ENCODE measurements at places on chromosomes 4 and X.

- no peak for DNase-seq
Observed at GRCh38 chr4:9921326-9921725, 100.0 kb downstream of the SLC2A9 start.

GRCh38 chrX:152817078-152817764 is 13.3 kb downstream of the CETN2 start:
- DNase-seq = peak; percentile 65

DNA sequence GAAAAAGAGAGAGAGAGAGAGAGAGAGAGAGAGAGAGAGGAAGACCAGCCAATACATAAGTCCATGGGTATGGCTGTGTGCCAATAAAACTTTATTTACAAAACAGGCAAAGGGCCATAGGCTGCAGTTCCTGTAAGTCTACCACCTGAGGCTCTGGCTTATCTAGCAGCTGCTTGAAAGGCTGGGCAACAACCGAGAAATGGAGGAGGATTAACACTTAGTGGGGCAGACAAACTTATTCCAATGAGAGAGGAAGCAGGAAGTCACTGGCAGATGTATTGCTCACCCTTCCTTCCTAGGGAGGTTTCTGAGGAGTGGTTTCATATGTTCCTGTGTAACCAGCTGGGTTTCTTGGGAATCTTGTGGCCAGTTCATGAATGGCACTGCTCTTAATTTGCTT is 4.7 kb upstream of the GPR143 start:
- DNase-seq = peak; percentile 58

- DNase-seq = peak; percentile 22
Observed at GRCh38 chr4:71540749-71541269, 202.0 kb downstream of the SLC4A4 start.

GRCh38 chr4:7785017-7785416 is 154.6 kb downstream of the AFAP1 start:
- no peak for DNase-seq

- DNase-seq = no peak
Observed at GRCh38 chrX:30278365-30278764, 30.8 kb downstream of the NR0B1 start.

DNA sequence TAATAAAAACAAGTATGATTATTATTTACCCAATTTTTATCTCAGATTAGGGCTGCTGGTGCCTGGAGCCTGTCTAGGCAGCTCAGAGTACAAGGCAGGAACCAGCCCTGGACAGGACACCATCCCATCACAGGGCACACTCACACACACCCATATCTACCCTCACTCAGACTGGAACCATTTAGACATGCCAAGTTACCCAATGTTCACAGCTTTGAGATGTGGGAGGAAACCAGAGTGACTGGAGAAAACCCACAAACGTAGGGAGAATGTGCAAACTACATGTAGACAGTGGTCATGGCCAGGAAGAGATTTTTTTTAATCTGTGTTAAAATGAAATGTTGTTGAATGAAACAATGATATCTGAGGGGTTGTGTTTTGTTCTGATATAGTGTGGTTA is 35.7 kb upstream of the ADGRA3 start:
- DNase-seq = no peak

DNA sequence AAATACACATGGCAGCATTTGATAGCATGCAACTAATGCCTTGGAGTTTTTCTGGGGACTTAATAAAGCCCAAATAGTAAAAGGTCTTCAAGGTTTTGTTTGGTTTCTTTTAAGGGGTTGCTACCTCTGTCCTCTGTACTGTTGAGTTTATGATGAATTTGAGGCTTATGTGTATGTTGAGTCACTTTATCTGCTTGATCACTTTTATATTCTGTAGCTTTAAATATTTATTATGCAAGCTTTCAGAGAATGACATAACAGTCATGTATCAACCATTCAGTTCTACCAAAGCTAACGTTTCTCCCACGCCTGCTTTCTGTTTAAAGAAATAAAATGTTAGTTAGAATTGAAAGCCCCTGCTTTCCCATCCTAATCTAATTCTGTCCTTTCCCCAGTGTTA is 122.2 kb downstream of the NHS start:
- peak; percentile 53 for DNase-seq

All from PC-3 (cell line).